HCT116 (cell line): ENCODE measurements at places on chromosomes 5 and 9.
A peak's percentile ranks its signal among the peaks of the same experiment; 100 is the strongest.

DNA sequence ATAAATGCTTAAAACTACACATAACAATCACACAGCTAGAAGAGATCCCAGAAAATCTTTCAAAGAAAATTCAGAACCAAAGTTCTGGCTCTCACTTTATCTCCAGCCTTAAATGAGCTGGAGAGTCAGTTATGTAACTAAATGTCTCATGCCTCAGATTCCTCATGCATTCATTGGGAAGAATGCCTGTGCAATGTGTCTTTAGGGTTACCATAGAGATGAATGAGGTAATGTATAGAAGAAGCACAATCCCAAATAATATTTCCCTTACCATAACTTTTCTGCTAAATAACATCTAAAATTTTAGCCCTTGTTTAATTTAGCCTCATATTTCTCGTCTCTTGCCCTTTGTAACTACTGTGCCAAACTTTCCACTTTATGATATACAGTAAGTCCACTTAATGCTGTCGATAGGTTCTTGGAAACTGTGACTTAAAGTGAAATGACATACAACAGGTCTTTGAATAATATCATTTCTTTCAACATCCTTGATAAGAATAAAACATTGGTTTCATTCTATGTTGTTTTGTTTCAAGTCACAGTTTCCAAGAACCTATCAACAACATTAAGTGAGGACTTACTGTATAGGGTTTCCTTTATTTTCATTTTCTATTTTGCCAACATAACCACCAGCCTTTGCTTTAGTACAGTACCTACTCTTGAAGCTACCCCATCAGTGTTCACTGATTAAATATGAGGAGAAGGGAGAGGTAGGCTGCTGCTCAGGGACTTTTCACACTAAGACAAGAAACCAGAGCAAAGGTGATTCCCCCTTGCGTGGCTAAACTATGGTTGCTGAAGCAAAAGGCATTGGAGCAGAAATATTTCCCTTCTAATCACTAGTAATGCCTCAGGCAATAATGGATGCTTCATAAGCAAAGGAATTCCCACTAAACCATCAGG lies 295.7 kb upstream of the PTGER4 start:
- DNase-seq, result no peak

- DNase-seq, result no peak
Measured at GRCh38 chr5:124039410-124039809, 527.4 kb downstream of the CSNK1G3 start.

DNA sequence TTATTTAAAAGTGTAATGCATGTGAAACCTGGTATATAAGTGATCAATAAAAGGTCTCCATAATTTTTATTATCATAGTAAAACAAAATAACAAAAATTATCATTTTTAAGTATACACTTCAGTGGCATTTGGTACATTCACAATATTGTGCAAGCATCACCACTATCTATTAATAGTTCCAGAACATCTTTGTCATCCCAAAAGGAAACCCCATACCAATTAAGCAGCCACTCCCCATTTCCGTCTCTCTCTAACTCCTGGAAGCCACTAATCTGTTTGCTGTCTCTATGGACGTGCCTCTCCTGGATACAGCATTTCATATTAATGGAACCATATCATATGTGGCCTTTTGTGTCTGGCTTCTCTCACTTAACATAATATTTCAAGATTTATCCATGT lies 7.6 kb downstream of the OLFML2A start:
- no peak for DNase-seq

- no peak for DNase-seq
Measured at GRCh38 chr9:69176471-69177171, 2.5 kb downstream of the TJP2 start.

DNA sequence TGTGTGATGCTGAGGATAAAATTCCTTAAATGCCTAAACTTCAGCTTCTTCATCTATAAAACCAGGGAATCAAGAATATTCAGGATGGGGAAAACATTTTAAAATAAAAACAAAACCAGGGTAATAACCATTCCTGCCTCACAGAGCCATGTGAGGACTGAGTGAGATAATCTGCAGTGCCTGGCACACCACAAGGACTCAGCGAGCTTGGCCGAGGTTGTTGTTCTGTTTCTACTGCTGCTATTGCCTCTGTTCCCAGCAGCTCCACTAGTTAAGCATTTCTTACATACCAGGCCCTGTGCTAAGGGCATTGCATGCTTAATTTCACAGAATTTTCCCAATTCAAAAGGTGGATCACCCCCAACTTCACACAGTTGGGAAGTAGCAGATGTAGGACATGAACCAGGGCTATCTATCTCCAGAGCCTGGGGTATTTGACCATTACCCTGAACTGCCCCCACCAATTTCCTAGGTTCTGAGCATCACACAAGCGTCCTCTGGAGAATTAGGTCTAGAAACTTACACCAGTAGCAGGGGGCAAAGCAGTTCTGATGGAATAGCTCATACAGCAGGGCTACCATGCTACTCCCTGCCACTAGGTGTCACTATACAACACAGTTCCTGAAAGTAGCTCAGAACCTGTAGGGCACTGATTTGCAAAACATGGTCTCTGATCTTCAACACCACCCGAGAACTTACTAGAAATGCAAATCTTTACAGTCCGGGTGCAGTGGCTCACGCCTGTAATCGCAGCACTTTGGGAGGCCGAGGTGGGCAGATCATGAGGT lies 74.3 kb downstream of the LRSAM1 start:
- peak; percentile 54 for DNase-seq

DNA sequence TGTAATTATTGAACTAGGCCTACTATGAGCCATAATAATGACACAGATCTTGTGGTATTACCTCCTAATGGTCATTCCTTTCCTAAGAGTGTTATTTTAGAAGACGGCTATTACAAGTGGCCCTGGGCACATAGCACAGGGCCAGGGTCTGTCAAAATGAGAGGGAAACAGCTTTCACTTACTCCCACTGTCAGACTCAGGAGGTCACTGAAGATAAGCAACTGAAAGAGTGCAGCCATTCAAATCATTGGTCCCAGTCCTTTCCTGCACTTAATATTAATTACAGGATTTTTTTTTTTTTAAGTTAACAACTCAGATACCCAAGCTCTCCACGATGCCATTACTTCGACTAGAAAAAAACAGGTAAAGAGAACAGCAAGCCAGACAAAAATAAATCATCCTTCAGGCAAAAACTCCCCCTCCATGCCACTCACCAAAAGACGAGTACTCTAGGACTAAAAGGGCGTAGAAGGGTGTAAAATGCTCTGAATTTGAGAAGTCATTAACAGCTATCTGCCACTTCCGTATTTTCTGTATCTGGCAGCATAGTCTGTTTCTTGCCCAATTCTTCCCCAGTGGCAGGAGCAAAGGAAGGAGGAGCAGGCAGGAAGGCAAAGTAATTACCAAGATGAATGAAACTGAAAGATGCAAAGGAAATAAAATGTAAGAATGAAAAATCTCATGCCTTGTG lies 87.4 kb downstream of the ZNF608 start:
- no peak for DNase-seq
